Activated CD8-positive, alpha-beta memory T cell treated with anti-CD3 and anti-CD28 coated beads for 4 hours (primary cell): ENCODE measurements at places on chromosomes 2 and 18.

DNA sequence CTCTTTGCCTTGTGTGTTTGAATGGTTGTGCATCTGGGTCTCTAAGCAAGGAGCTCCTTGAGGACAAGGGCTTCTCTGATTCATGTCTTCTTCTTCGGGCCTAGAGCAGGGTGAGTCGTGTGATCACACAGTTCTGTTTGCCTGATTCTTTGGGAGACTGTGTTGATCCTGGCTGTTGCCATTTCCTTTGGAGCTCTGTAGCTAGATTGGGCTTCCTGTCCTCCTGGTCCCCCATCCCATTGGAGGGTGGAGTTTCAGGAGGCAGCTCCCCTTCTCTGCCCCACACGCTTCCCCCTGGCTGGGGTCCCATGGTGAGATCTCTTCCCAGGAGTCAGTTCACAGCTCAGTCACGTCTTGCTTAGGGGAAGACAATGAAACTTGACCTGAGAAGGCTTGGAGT, 92.8 kb downstream of the TRIB2 start:
- DNase-seq = no peak

DNA sequence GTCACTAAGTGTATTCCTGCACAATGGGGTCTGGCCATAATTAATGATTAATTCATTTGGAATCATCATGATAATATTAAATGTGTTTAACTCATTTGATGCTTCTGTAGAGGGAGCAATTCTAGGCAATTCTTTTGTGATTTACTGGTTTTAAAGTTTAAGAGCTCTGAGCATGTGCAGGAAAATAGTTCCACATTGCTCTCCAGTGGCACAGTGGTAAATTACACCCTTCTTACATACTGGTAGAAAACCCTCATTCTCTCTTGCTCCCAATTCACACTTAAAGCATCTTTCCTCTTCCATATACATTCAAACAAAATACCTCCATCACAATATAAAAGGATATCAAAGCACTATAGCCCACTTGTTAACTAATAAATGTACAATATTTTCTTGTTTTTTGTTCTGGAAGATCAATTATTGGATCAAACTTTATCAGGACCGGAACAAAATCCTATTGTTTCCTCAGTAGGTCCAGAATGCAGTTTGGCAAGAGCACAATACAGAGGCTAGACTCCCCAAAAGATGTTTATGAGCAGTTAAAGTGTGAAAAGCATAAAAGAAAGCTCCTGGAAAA, 844.3 kb downstream of the MBD2 start:
- no peak for DNase-seq

DNA sequence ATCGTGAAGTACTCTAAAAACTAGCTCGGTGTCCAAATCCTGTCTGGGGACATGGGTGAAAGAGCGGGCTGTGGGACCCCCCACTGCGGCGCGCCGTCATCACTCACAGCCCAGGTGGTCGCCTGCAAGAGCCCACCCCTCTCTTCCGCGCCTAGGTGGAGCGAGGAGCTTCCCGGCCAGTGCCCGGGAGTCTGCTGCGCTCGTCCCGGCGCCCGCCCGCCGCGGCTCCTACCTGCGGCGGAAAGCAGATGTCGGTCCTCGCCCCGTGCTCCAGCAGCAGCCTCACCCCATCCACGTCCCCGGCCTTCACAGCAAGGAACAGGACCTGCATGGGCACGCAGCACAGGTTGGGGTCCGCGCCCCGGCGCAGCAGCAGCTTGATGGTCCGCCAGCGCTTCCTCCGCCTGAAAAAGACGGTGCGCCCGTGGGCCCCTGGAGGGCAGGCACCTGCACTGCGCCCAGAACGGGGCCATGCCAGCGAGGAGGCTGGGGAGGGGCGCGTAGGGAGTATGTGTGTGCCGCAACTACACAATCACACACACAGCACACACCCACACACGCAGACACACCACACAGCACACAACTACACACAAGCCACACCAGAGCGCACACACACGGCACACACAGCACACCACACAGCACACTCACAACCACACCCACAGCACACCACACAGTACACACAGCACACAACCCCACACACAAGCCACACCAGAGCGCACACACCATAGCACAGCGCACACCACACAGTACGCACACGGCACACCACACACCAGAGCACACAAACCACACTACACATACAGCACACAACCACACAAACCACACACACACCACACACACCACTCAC, 37.4 kb downstream of the ANKMY1 start:
- DNase-seq = no peak

GRCh38 chr2:237585590-237586221, 4.8 kb downstream of the RAB17 start:
- DNase-seq = no peak

DNA sequence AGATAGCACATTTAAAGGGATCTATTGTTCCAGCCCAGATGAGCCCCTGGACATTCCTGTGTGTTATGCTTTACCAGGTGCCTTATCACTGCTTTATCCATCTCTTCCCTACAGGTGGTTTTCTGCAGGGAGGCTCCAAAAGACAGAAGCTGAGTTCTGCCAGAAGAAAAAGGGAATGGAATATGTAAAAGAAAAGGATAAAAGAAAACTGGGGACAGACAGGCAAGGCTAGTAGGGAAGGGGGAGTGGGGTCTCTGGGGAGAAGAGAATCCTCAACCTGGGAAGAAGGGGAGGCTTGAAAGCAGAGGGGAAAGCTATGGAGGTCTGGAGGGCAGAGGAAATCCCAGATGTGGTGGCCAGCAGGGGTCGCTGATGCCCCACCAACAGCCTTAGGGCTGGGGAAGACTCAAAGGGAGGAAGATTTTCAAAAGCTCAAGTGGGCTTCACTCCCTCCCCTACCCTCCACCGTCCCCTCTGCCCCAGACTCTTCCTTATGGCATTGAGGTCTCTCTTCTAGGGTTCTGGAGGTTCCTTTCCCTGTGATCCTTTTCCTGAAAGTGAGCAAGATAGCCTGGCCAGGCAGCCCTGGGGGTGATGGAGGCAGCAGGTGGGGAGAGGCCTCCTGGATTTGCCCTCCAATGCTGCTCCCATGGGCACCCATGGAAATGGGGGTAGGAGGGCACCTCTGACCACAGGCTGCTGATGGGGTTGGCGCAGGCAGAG, 178.1 kb upstream of the PKDCC start:
- peak; percentile 50 for DNase-seq

DNA sequence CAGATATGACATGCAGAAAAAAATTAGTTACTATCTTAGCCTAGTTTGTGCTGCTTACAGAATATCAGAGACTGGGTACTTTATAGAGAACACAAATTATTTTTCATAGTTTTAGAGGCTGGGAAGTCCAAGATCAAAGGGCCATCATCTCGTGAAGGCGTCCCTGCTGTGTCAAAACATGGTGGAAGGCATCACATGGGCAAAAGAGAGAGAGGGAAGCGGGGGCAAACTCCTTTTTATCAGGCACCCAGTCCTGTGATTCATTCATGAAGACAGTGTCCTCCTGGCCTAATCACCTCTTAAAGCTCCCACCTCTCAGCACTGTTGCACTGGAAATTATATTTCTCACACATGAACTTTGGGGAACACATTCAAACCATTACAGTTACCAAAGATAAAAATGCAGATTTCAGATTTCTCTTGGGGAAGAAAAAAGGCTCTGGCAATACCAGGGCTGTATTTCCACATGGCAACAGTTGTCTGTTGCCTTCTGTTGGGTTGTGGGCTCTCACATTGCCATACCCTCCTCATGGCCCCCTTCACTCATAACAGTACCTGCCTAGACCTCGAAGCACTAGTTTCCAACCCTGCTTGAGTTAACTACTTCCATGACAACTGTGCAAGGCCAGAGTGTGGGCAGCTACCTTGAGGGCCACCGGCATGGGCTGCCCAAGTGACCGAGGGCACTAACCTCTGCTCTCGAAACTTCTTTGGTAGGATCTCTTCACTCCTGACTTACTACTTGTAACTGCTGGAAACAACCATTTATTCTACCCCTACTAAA, 2.7 kb upstream of the ACTR3 start:
- DNase-seq = no peak

- DNase-seq = no peak
Measured at GRCh38 chr2:230915319-230915718, 9.7 kb downstream of the GPR55 start.
